Peyer's patch (tissue), 4 donors: ENCODE measurements at places on chromosomes 2 and 18. TPM values are rescaled to one million over a fixed set of nuclear protein-coding genes. Genes with fewer than 3 reads are reported as not detected.

DNA sequence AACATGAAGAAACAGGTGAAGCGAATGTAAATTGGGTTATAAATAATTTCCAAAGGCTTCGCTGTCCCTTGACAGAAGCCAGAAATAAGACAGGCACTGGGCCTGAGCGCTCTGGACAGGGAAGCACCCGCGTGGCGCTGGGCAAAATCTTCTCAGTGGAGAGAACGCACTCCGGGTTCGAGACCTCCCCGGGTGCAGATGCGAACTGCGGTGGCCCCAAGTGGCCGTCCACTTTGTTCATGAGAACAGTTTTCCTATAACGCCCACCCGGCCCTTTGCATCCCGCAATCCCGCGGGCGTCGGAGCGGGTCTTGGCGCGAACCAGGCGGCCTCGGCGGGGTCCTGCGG lies 651 bp upstream of the DPYSL5 start:
- no peak for DNase-seq

- no peak for DNase-seq
These were observed 98.9 kb upstream of the ITGB6 start for GRCh38 chr2:160298960-160299359.

DNA sequence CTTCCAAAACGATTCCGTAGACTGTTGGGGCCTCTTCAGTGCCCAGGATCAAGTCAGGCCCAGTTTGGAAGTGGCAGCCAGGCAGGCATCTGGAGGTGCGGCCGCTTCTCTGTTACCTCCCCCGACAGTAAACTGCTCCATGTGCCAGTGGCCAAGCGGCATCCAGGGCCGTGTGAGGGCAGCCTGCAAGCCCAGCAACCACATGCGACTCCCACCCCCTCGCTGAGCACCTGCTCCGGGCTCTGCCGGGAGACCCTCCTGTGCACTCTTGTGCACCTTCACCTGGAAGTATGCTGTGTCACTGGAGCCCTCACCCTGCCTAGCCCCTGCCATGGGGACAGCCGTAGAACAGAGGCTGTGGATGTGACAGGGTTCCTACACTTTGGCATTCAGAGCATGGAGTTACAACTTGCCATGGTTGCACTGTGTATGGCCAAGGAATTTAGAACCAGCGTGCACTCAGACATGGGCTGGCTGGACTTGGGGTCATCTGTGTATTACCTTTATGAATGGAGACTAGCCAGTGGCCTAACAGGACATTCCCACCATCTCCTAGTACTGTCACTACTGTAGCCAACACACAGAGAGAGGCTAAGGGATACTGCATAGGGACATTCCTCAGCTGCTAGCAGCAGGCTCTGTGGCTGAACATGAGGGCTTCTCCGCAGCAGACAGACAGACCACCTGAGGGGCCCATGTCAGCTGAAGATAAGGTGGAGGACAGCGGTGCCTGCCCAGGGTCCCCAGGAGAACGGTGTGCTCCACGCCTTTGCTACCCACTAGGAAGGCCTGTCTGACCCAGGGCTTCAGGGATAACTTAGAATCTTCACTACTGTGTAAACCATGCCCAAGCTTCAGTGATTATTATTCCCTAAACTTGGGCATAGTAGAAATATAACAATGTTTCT lies 25.0 kb upstream of the FAHD2A start:
- no peak for DNase-seq

DNA sequence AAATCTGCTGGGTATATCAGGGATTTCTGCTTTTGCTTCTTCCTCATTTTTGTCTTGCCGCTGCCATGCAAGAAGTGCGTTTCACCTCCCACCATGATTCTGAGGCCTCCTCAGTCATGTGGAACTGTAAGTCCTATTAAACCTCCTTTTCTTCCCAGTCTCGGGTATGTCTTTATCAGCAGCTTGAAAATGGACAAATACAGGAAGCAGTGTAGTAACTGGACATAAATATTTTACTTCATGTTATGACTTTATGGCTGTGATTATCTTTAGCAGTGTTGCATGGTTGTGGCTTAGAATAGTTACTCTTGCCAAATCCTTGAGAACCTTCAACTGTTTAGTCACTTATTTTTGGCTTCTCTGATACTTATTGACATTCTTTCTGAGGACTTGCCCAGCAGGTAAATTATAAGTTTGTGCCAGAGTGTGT lies 66.2 kb upstream of the DLX2 start:
- no peak for DNase-seq

DNA sequence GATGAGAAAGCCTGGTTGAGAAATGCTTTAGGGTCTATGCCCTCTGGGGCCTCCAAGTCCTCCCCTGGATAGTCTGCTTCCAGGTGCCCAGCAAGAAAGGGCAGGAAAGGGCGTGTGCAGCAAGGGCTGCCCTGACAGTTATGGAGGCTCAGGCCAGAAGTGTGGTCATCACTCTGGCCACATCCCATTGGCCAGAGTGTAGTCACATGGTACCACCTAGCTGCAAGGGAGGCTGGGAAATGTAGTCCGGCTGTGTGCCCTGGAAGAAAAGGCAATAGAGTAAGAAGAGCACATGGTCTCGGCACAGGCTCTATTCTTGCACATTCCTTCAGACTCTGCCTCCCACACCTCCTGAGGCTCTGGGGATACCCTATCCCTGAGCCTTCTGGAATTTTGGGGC lies 35.7 kb downstream of the ODC1 start:
- DNase-seq = no peak

GRCh38 chr2:77520641-77521547 lies 1.3 kb downstream of the LRRTM4 start:
- no peak for DNase-seq

- DNase-seq = no peak
These were observed 122.5 kb downstream of the TPGS2 start for GRCh38 chr18:36706134-36706881.

GRCh38 chr18:76437910-76438309 lies 57.1 kb downstream of the ZNF516 start:
- DNase-seq = no peak

DNA sequence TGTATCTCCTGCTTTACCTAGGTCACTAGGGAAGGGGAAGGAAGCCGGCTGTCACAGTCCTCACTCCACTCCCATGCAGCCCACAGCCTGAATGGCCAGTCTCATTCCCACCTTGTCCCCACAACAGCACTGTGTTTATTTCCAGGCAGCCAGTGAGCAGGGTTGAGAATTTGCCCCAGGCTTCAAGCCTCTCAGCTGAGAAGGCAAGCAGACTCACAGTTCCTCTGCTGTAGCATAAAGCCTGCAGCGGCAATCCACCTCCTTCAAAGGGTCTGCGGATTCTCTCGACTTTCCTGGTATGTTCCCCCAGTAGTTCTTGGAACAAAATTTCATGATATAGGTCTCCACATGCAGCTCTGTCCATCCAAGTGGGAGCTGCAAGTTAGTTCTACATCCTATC lies 262.9 kb upstream of the GULP1 start:
- no peak for DNase-seq

DNA sequence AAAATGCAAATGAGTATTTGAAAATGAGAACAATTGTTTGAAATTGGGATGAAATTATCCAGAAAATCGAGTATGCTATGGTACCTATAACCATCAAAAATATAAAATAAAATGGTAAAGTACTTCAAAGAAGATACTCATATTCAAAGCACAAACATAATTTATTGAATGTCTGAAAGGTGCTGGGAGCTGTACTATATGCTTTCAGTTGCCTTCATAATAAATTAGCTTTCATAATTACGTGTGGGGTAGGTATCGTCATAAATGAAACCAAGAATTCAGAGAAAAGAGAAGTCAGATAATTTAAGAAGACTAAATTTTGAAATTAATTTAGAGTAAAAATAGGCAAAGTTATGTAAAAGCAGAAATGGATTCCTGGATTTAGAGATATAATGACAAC lies 721.9 kb upstream of the ACVR2A start:
- no peak for DNase-seq

DNA sequence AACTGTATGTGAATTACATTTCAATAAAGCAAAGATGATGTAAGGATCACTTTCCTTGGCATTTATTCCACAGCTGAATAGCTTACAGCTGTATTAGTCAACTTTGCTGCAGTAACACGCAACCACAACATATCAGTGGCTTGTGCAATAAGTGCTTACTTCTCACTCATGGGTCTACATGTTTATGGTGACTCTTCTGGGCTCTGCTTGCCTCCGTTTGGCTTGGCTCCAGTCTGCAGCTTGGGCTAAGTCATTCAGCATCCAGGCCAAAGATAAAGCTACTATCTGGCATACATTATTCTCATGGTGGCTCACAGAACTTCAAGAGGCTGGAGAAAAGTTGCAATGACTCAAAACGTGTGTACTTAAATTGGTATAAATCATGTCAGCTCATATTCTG lies 355.0 kb downstream of the RNF144A start:
- no peak for DNase-seq

DNA sequence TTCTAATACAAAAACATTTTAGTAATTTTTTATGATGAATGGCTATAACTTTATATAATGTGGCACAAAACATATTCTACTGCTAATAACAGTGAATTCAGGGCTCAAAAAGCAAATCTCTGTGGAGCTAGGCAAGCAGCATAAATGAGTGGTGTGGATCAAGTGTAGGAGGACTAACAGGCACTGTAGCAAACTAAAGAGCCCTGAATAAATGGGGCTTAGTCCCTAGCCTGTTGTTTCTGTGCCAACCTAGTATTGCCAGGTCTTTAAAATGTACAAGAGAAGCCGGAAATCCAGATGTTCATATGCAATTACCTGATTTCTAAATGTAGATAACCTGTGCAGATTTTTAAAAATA lies 18.5 kb downstream of the REL start:
- DNase-seq = no peak

- DNase-seq = no peak
These were observed 22.8 kb upstream of the ZNF385B start for GRCh38 chr2:179884193-179884592.

DNA sequence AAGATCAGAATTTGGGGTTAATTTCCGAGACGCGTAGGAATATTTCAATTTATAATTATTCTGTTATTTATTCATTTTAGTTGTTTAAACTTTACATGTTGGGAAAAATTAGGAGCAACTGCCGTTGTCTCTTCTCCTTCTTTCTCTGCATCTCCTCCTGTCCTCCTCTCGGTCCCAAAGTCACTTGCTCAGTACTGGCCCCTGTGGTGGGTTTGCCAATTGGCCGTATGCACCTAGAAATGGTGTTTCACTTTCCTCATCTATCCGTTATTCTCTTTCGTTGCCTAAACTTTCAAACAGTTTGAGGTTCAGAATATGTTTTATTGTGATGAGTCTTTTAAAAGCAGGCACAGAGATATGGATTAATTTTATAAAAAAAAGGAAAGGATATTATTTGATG lies 517.9 kb downstream of the PLCL1 start:
- no peak for DNase-seq

DNA sequence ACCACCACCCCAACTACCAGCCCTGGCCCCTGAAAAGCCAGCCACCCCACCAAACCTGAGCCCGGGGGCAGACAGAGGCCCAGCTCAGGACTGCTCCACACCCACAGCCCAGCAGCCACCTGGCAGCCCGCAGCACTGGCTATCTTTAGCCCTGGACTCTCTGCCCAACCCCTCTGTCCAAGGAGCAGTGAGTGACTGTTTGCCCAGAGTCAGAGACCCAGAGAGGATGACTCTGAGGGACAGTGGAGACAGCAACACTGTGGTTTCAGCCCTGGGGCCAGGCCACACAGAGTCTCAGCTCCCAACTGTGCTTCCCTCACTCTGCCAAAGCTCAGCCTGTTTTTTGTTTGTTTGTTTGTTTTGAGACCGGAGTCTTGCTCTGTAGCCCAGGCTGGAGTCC lies 32.6 kb downstream of the BIN1 start:
- no peak for DNase-seq

GRCh38 chr18:31241425-31241824 lies 76.5 kb upstream of the DSG1 start:
- DNase-seq = no peak

DNA sequence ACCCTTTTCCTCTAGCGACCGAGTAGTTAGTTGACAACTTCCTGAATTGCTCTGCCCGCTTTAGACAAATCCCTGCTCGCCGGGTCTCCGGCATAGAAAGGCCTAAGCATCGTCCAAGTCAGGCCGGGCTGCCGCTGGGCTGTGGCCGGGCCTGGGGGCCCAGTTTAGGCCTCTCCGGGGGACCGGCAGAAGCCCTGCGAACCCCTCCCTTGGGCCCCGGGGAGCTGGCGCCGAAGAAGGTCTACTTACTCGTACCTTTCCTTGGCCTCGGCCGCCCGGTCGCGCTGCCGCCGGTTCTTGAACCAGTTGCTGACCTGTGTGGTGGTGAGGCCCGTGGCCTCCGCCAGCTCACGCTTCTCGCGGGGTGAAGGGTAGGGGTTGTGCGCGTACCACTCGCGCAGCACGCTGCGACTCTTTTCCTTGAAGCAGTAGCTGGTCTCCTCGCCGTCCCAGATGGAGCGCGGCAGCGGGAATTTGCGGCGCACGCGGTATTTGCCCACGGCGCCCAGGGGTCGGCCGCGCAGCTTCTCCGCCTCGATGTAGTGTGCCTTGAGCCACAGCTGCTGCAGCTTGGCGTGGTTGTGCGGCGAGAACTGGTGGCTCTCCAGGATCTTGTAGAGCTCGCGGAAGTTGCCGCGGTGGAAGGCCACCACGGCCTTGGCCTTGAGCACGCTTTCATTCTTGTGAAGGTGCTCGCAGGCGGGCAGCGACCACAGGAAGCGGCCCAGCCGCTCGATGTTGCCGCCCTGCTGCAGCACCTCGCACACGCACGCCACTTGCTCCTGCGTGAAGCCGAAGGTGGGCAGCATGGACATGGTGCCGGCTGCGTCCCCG lies 739 bp downstream of the SIX2 start:
- DNase-seq = no peak

DNA sequence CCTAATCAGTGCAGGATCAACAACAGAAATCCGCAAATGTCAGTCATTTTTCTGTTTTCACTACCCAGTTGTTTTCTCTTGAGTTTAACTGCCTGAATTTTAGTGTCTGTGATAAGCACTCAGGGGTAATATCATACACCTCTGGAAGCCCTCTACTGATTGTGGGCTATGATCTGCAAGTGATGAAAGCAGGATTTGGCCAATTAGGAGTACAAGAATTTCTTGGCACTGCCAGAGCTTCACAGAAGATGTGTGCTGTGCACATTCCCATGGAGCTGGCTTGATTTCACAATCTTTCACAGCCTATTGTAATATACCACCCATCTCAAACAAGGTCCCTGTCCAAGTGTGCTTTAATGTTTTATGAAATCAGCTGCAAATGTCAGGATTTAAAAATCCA lies 27.3 kb upstream of the TDRD15 start:
- no peak for DNase-seq

GRCh38 chr2:23283653-23284052 lies 101.3 kb upstream of the KLHL29 start:
- no peak for DNase-seq

- no peak for DNase-seq
These were observed 185.1 kb downstream of the TCF4 start for GRCh38 chr18:55402731-55403405.

Gene GCG
- 5.0 TPM for total RNA-seq

Gene FAM124B
- 1.0 TPM for total RNA-seq

Gene SYT4
- total RNA-seq = 2.5 TPM

Gene ASXL2
- 28.9 TPM for total RNA-seq

Gene DOK6
- 5.2 TPM for total RNA-seq

Gene CNNM4
- 19.0 TPM for total RNA-seq

Gene CHRNG
- not detected for total RNA-seq

Gene B3GNT7
- total RNA-seq = 9.9 TPM

Gene CHN1
- 3.4 TPM for total RNA-seq

Gene LHCGR
- not detected for total RNA-seq
